ENCODE measurements at places on chromosomes 1 and 21. TPM values are rescaled to one million over a fixed set of nuclear protein-coding genes. Genes with fewer than 3 reads are reported as not detected.

DNA sequence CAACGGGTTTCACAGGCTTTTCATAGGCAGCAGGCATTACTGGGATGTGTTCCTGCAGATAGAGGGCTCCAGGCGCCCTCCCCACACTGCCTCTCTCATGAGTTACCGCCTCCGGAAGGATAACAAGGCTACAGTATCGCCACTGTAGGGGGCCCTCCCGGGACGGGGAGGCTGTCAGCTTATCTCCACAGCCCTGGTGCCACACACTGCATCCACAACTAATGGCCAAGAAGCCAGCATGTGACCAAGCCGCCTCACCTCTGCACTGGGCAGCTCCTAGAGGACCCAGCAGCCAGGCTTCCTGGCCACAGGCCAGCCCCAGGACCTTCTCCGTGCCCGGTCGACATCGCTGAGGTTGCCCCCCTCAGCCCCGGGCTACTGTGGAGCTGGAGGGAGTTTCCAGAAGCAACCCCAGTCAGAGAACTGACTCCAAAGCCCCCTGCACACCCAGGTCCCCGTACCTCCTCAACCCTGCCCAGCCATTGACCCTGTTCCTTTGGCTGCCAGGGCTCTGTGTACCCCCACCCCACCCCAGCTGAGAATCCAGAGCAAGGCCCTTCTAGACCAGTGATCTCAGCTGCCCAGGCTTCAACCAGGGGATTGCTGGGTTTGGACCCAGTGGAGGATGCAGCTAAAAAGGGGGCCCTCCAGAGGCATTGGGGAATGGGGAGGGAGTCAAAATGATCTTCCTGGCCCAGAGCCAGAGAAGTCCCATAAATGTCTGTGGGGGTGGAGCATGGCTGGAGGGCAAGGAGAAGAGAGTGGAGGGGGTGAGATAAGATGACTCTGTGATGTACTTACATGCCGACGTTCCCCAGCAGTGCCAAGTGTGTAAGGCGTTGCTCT is 45.0 kb downstream of the NEK2 start:
- DNase-seq: no peak

DNA sequence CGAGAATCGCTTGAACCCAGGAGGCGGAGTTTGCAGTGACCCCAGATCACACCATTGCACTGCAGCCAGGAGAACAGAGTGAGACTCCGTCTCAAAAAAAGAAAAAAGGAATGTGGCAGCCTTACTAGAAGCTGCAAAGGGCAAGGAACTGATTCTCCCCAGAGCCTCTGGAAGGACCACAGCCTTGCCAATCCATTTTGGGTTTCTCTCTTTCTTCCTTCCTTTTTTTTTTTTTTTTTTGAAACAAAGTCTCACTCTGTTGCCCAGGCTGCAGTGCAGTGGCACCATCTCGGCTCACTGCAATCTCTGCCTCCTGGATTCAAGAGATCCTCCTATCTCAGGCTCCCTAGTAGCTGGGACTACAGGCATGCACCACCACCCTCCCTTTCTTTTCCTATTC is 9.9 kb upstream of the IFNGR2 start:
- DNase-seq: no peak

The PPM1J gene
- 1.4 TPM for polyA plus RNA-seq

The C1orf87 gene
- polyA plus RNA-seq: 1.9 TPM
